ENCODE measurements at places on chromosomes 7 and 10. TPM values are rescaled to one million over a fixed set of nuclear protein-coding genes. Genes with fewer than 3 reads are reported as not detected.

The CHST12 gene
- total RNA-seq: 15.5 TPM

- no peaks in the 10 kb centered on the region for H3K27me3 ChIP-seq
- no peak overlapping the region for H3K27ac ChIP-seq
- no peak overlapping the region for H3K4me3 ChIP-seq
- H3K4me1 ChIP-seq: peaks cover 11% of the 10 kb centered on the region
Measured at GRCh38 chr7:156475179-156475578, 165.4 kb upstream of the RNF32 start.

The AHR gene
- total RNA-seq: 105 TPM

GRCh38 chr7:47402941-47403866 lies 178.7 kb downstream of the TNS3 start:
- H3K27ac ChIP-seq: no peak overlapping the region
- no peak for DNase-seq
- H3K27me3 ChIP-seq: no peaks in the 10 kb centered on the region
- H3K4me1 ChIP-seq: peaks cover 27% of the 10 kb centered on the region
- H3K36me3 ChIP-seq: no peaks in the 10 kb centered on the region
- H3K4me3 ChIP-seq: no peak overlapping the region

- no peak overlapping the region for H3K4me3 ChIP-seq
- H3K4me1 ChIP-seq: no peaks in the 10 kb centered on the region
- H3K27me3 ChIP-seq: peaks cover 4% of the 10 kb centered on the region
- H3K36me3 ChIP-seq: no peaks in the 10 kb centered on the region
- no peak overlapping the region for H3K27ac ChIP-seq
- no peak for DNase-seq
Measured at GRCh38 chr10:28396331-28396730, 93.5 kb upstream of the MPP7 start.

DNA sequence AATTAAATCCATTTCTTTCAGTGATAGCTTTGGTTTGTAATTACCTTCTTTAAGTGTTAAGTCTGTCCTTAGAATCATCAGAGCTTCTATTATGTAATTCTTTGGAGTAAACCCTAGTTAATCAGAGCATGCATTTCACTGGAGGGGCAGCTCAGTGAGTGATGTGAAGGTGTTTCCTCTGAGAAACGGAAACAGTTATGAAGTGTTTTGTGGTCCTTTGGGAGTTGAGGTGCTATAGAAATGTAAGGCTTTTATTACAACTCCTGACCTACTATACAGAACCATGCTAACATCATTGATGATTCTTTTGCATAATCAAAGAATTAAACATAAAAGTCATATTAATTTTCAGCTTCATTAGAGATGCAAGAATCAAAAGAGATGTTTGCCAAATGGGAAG lies 141.5 kb downstream of the EXOC4 start:
- H3K4me1 ChIP-seq: no peaks in the 10 kb centered on the region
- no peaks in the 10 kb centered on the region for H3K27me3 ChIP-seq
- H3K4me3 ChIP-seq: no peak overlapping the region
- H3K36me3 ChIP-seq: no peaks in the 10 kb centered on the region
- DNase-seq: no peak
- no peak overlapping the region for H3K27ac ChIP-seq

GRCh38 chr7:63900394-63901203 lies 98.0 kb upstream of the ZNF722 start:
- H3K4me3 ChIP-seq: no peak overlapping the region
- no peak overlapping the region for H3K27ac ChIP-seq
- DNase-seq: peak; percentile 61
- no peaks in the 10 kb centered on the region for H3K36me3 ChIP-seq

The ANKRD61 gene
- 0.52 TPM for total RNA-seq

The TBL2 gene
- 29.5 TPM for total RNA-seq

DNA sequence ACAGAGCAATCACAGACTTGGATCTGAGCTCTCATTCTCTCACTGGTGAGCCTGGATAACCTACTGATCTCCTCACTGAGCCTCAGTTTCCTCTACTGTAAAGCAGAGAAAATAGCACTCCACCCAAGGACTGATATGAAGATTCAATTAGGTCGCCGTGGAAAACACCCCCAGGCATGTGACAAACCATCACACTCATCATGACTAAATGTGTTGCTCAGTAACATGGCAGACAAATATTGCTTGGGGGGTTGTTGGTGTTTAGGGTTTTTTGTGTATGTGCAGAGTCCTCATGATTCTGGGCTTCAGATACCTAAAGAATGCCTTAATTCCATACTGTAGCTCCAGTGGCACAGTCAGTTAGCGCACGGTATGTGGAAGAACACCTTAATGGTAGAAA lies 122.1 kb upstream of the TCF7L2 start:
- no peak overlapping the region for H3K4me3 ChIP-seq
- H3K27me3 ChIP-seq: no peaks in the 10 kb centered on the region
- no peaks in the 10 kb centered on the region for H3K36me3 ChIP-seq
- peaks cover 8% of the 10 kb centered on the region for H3K4me1 ChIP-seq

DNA sequence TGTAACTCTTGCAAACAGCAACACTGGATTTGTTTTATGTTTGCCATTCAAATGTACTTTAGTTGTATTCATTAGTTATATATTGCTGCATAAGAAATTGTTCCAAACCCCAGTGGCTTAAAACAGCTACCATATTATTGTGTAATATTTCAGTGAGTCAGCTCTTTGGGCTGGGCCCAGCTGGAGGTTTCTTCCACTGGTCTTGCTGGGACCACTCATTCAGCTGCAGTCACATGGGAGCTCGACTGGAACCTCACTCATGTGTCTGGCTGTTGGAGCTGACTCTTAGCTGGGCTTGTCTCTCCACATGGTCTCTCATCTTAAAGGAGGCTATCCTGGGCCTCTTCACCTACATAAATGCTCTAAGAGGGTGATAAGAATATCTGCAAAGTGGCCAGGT lies 23.2 kb upstream of the PIP4K2A start:
- H3K27me3 ChIP-seq: no peaks in the 10 kb centered on the region
- DNase-seq: peak; percentile 57
- no peaks in the 10 kb centered on the region for H3K4me1 ChIP-seq
- no peak overlapping the region for H3K27ac ChIP-seq
- no peaks in the 10 kb centered on the region for H3K36me3 ChIP-seq
- H3K4me3 ChIP-seq: no peak overlapping the region

The ATOH7 gene
- total RNA-seq: 0.24 TPM

The PNLIPRP3 gene
- total RNA-seq: not detected

DNA sequence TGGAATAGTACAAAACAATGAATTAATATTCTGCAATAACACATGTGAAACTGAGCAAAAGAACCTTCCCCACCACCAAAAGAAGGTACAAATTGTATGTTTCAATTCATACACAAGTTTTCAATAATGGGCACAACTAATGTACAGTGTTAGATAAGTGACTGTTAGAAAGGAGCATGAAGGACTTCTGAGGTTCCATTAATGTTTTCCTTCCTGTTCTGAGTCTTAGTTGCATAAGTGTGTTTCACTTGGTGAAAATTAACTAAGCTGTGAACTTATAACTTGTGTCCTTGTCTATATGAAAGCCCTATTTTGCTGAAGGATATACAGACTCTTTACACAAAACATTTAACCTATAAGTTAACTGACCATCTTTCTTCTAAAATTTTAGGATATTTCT lies 8.2 kb downstream of the GSAP start:
- peaks cover 11% of the 10 kb centered on the region for H3K4me1 ChIP-seq
- no peak for DNase-seq
- no peak overlapping the region for H3K4me3 ChIP-seq
- no peak overlapping the region for H3K27ac ChIP-seq
- no peaks in the 10 kb centered on the region for H3K36me3 ChIP-seq
- H3K27me3 ChIP-seq: no peaks in the 10 kb centered on the region

The PLAU gene
- total RNA-seq: 10.6 TPM

GRCh38 chr7:105297985-105298384 lies 90.7 kb downstream of the SRPK2 start:
- H3K4me3 ChIP-seq: no peak overlapping the region
- H3K27me3 ChIP-seq: no peaks in the 10 kb centered on the region
- DNase-seq: no peak
- no peak overlapping the region for H3K27ac ChIP-seq
- peaks cover 6% of the 10 kb centered on the region for H3K4me1 ChIP-seq

DNA sequence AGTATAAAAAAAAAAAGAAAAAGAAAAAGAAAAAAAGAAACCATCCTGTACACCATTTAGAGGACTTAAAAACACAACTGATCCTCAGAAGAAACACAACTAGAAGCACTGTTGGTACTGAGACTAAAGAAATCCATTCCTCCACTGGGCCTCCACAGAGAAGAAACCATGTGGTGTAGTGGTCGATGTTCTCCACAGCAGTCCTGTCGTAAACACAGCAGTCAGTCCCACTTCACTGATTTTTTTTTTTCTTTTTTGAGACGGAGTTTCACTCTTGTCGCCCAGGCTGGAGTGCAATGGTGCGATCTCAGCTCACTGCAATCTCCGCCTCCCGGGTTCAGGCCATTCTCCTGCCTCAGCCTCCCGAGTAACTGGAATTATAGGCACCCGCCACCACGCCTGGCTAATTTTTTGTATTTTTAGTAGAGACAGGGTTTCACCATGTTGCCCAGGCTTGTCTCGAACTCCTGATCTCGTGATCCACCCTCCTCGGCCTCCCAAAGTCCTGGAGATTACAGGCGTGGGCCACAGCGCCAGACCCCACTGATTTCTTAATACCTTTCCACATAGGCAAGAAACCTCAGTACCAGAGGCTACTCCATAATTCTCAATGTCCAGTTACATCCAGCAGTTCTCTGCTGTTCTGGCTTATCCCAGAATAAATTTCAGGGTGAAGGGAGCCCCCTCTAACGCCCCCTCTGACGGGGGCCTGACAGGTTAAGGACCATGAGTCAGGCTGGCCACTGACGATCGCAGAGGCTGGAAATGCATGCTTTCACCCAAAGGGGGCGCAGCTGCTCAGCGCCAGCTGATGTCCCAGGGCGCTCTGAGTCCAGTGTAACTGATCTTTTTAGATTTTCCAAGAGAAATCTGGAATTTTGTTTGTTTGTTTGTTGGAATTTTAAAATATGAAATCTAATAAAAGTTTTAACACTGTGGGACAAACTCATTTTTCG lies 24.8 kb upstream of the FFAR4 start:
- H3K27ac ChIP-seq: no peak overlapping the region
- H3K36me3 ChIP-seq: no peaks in the 10 kb centered on the region
- no peaks in the 10 kb centered on the region for H3K4me1 ChIP-seq
- H3K27me3 ChIP-seq: no peaks in the 10 kb centered on the region

The TBXAS1 gene
- total RNA-seq: 32.6 TPM

GRCh38 chr7:461117-461452 lies 58.6 kb downstream of the PDGFA start:
- no peaks in the 10 kb centered on the region for H3K36me3 ChIP-seq
- H3K4me1 ChIP-seq: no peaks in the 10 kb centered on the region
- H3K27me3 ChIP-seq: no peaks in the 10 kb centered on the region
- peak overlapping the region; percentile 77 for H3K27ac ChIP-seq
- H3K4me3 ChIP-seq: no peak overlapping the region
- no peak for DNase-seq

The TBATA gene
- not detected for total RNA-seq

DNA sequence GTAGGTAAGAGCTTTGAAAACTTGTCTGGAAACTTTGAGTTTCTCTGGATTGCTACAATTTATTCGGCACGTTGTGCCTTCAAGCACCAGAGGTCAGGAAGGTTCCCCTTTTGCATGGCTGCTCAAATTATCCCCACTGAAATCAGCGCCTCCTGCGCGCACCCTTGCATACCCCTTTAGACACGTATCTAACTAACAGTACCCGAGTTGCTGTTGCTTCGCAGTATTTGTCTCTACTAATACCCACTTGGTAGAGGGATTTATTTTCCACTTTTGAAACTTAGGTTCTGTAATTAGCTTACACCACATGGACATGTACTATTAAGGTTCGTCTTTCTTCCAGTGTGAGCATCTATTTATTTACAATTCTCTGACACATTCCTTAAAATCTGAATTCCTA lies 1.6 kb downstream of the MEOX2 start:
- H3K27me3 ChIP-seq: peaks cover 45% of the 10 kb centered on the region
- no peak overlapping the region for H3K4me3 ChIP-seq
- H3K36me3 ChIP-seq: no peaks in the 10 kb centered on the region
- no peak overlapping the region for H3K27ac ChIP-seq
- H3K4me1 ChIP-seq: peaks cover 4% of the 10 kb centered on the region

The EBF3 gene
- total RNA-seq: 1.2 TPM

DNA sequence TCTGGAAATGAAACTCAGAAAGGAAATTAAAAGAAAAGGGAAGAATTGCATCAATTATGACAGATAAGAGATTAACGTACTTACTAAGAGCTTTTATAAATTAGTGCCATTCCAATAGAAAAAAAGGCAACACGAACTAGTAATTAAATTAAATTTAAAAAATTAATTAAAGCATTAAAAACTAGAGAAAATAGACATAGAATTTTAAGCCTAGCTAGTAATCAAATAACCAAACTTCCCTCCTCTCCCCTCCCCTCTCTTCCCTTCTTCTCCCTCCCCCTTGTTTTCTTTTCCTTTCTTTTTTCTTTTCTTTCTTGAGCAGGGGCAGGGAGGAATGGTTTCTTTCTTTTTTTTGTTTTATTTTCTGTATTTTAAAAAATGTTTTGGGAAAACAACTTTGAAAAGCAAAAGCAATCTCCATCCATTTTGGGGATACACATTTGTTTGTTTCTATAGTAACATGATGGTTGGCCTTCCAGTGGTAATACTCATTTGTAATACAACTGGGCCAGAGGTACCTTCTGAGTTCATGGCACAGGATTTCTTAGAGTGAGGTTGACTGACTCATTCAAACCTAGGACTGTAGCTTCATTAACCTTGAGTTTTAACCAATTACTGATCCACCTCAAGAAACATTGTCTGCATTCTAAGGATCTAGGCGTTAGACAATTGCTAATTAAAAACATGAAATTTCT lies 132.6 kb downstream of the ST7 start:
- DNase-seq: no peak
- H3K27me3 ChIP-seq: no peaks in the 10 kb centered on the region
- no peaks in the 10 kb centered on the region for H3K36me3 ChIP-seq
- no peak overlapping the region for H3K4me3 ChIP-seq
- H3K27ac ChIP-seq: no peak overlapping the region
- H3K4me1 ChIP-seq: no peaks in the 10 kb centered on the region

Data from adrenal gland (tissue), 19 donors.